Liver (tissue), 10 donors: ENCODE measurements at places on chromosomes 7 and 10. TPM values are rescaled to one million over a fixed set of nuclear protein-coding genes. Genes with fewer than 3 reads are reported as not detected.

- DNase-seq, result peak; percentile 82
These were observed 52.4 kb upstream of the GTF2IRD1 start for GRCh38 chr7:74401137-74401859.

DNA sequence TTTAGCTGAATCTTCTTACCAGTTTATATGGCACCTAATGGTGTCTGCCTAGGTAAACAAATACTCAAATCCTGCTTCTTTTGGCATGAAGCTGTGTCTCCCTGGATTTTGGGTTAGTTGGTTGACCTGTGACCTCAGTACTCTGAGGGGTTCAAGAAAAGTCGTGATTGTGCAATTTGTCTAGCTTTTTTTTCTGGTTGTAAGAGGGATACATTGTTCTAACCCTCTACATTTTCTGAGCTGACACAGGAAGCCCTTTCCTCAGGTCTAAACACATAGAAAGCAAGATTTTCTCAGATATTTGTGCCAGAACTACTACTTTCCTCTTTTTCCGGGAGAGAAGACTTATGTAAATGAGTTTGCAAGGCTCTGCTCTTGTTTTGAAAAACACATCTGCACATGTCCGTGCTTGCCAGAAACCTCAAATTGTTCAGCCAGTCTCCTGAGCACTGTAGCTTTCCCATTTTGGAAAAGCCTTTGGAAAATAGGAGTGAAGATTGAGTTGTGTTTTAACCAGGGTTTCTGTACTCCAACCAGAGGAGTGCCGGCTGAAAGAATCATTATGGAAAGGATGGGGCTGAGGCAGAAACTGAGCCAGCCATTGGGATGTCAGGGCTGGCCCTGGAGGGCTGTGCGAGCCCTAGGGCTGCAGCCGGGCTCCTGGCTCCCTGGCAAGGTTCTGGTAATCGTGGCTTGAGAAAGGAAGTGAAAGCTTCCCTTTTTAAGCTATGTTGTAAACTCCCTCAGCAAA lies 31.3 kb upstream of the CXCL12 start:
- DNase-seq, result no peak

- DNase-seq, result no peak
These were observed 190.6 kb downstream of the EBF3 start for GRCh38 chr10:129773359-129773990.

The NYAP1 gene
- 0.29 TPM for polyA plus RNA-seq

DNA sequence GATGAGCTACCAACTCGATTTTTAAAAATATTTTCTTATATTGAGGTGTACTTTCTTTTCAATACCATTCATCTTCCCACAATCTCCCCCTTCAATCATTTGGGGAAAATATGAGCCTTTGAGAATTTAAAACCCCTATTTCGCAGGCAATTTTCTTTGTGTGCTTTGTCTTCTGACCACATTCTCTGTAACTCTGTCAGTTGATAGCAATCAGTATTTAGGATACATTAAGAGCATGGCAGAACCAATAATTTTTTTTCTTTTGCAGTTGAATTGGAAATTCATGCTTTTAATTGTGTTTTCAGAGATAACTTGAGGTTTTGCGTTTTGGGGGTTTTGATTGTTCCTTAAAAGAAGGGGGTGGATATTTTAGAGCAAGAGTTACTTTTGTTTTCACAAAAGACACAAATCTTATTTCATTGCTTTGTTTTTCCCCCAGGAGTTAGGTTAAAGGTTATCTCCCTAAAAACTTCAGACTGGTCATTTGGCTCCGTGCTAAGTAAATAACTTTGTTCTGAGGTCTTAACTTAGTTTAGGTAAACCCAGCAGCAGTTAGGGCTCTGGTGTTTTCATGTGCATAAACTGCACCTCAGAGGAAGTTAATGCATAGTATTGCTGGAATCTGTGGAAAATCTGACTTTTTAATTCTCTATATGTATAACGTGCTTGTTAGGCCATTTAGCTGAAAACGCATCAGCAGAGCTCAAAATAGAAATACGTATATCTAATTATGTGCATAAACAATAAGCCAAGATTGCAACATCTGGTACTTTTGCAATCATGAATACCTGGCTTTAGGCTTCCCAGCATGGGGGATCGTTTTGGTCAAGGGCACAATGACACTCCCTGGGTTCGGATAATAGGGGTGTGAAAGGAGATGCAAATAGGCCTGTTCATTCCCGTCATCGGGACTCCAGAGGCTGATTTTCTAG lies 676.4 kb upstream of the ANKRD30A start:
- DNase-seq, result no peak

The TAS2R5 gene
- 0.05 TPM for polyA plus RNA-seq

DNA sequence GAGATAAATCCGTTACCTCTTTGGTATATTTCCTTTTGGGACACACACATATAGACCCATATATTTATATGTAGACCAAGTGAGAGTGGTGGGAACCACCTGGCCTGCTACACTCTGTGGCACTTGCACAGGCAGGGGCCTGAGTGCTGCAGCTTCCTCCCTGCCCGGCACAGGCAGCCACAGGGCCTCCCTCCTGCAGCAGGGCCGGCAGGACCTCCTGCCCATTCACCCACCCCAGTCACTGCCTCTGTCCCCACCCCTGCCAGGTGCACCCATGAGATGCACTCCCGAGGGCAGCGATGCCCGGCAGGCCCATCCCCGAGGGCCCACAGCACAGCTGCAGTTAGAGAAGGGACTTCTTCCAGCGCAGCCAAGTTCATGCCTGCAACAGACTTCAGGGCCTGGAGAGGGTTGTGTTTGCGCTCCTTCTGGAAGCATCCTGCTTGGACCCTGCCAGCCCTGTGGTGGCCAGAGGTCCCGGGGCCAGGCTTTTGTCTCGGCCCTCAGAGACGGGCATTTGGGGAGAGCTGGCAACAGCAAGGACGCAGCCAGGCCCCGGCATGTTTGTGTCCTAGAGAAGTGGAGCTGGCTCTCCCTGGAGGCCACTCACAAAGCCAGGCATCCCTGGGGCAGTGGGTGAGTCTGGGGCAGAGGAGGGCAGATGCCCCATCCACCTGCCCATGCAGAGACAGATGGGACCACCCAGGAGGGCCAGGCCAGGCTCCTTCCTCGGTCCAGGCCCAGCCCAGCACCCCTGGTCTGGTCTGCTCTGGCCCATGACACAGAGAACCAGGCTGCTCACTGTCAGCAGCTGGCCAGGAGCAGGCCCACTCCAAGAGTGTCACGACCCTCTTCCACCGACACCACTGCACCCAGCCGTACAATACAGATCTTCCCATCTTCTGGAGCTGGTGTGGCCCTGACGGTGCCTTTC lies 41.4 kb downstream of the PWWP2B start:
- no peak for DNase-seq

GRCh38 chr7:22305706-22306105 lies 51.2 kb downstream of the RAPGEF5 start:
- no peak for DNase-seq

GRCh38 chr10:11538834-11539190 lies 72.6 kb downstream of the USP6NL start:
- no peak for DNase-seq

The CYP2E1 gene
- 5,149 TPM for polyA plus RNA-seq

DNA sequence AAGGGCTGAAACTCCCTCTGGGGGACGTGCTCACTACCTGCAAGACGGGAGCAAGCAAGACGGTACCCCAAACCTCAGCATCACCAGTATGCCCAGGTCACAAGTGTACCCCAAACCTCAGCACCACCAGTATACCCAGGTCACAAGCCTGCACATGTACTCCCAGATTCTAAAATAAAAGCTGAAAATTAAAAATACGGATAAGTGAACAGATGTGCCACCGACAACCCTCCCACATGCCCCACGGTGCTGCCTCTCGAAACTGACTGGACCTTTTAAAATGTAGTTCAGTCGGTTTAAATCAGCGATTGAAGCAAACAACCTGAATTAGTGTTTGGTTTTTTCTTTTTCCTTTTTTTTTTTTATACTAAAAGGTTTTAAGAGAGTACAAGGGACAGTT lies 566.5 kb downstream of the DNAJB6 start:
- no peak for DNase-seq

The C7orf57 gene
- not detected for polyA plus RNA-seq

GRCh38 chr10:96089116-96089515 lies 41.0 kb upstream of the ZNF518A start:
- no peak for DNase-seq

GRCh38 chr7:141043616-141044015 lies 28.9 kb upstream of the MRPS33 start:
- no peak for DNase-seq

- DNase-seq, result no peak
These were observed 132.2 kb downstream of the MAD1L1 start for GRCh38 chr7:2100278-2101208.

GRCh38 chr7:95772298-95772770 lies at the start of gene DYNC1I1:
Gene DYNC1I1 (plus strand): TSS chr7:95772554. CDS start chr7:95804730, 32,176 bp downstream.
- DNase-seq, result peak; percentile 68

GRCh38 chr7:157813741-157814661 lies 477.2 kb downstream of the DNAJB6 start:
- DNase-seq, result no peak

DNA sequence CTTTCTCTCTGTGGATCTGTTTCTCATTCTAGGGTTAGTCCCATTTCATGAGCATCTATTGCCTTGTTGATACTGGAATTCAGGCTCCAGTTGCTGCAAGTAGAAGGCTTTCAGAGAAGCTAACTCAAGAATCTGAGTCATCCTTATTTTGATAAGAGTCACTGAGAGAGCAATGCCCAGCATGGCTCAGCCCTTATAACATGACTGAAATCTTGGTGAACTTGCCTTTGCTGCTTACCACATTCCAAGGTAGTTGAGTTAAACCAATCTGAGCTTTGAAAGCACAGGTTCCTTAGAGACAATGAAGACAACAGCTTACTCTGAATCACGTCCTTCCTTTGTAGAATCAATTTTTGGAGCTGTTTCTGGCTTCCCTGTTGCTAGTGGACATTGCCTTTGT lies 53.6 kb upstream of the CHCHD3 start:
- DNase-seq, result no peak
